ENCODE measurements at places on chromosomes 12 and 14.
A peak's percentile ranks its signal among the peaks of the same experiment; 100 is the strongest.

DNA sequence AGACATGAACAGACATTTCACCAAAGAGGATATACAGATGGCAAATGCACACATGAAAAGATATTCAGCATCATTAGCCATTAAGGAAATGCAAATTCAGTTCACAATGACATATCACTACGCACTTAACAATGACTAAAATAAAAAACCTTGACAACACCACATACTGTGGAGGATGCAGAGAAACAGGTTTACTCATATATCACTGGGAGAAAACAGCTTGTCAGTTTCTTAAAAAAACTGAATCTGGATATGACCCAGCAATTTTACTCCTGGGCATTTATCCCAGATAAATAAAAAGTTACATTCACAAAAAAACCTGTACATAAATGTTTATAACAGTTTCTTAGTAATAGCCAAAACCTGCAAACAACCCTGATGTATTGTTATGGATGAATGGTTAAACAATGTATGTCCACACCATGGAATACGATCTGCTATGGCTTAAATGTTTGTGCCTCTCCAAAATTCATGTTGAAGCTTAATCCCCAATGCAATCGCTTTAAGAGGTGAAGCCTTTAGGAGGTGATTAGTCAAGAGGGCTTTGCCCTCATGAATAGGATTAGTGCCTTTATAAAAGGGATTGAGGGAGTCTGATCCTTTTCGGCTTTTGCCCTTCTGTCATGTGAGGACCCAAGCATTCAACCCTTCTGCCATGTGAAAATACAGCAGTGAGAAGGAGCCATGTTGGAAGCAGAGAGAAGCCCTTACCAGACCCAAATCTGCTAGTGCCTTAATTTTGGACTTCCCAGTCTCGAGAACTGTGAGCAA is 36.0 kb upstream of the PPP4R3A start:
- peak; percentile 75 for DNase-seq

- no peak for DNase-seq
These were observed 4.6 kb upstream of the ALX1 start for GRCh38 chr12:85275374-85275773.

- DNase-seq: no peak
These were observed 143.6 kb downstream of the EMP1 start for GRCh38 chr12:13340149-13340548.

DNA sequence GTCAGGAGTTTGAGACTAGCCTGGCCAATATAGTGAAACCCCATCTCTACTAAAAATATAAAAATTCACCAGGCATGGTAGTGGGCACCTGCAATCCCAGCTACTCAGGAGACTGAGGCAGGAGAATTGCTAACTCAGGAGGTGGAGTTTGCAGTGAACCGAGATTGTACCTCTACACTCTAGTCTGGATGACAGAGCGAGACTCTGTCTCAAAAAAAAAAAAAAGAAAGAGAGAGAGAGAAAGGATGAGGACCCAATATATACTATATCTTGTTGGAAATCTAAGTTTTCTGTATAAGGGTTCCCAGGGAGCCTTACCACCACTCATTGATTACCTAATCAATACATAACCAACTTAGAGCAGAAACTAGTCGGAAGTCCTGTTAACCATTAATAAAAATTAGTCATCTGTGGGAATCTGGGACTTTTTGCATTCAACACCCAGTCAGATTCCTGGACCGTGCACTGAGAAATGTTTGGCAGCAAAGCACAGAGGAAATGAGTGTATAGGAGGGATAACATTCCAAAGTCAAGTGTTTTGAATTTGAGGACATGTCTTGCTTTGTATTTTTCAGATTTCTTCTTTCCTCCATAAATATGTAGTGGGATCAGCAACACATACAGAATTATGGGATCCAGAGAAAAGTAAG is 44.8 kb upstream of the NR2C1 start:
- DNase-seq: no peak

GRCh38 chr14:31692376-31692781 is 131.2 kb downstream of the NUBPL start:
- peak; percentile 54 for DNase-seq

GRCh38 chr12:44342371-44342770 is 506.5 kb downstream of the TMEM117 start:
- DNase-seq: no peak

DNA sequence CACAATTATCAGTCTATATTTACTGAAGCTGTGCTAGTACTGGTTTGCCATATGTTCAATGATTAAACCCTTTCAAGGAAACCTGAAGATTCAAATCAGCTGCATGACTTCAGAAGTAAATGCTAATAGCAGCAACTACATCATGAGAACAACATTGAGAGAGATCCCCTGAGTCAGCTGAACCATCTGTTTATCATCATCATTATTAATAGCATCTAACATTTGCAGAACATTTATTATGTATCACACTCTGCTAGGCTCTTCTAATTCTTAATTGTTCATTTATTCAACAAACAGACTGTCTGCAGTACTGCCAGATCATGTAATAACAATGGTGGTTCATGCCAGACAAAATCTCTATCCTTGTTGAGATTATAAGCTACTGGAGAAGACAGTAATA is 157.4 kb downstream of the KLHL28 start:
- no peak for DNase-seq

DNA sequence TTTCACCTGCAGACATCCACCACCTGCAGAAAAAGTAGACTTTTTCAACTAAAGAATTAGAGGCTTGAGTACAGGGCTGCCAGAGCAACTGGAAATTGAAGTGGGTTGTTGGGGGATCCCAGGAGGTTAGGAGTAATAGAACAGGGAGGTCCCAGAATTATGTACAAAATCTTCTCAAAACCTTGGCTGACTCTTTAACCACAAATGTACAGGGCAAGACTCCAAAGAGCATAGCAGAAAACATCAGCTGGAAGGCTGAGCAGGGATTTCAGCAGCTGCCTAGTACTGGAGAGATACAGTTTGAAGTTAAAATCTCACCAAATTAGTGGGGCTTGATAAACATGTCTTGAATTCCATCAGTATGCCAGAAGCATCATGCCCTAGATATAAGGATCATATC is 191.6 kb downstream of the CRADD start:
- no peak for DNase-seq

DNA sequence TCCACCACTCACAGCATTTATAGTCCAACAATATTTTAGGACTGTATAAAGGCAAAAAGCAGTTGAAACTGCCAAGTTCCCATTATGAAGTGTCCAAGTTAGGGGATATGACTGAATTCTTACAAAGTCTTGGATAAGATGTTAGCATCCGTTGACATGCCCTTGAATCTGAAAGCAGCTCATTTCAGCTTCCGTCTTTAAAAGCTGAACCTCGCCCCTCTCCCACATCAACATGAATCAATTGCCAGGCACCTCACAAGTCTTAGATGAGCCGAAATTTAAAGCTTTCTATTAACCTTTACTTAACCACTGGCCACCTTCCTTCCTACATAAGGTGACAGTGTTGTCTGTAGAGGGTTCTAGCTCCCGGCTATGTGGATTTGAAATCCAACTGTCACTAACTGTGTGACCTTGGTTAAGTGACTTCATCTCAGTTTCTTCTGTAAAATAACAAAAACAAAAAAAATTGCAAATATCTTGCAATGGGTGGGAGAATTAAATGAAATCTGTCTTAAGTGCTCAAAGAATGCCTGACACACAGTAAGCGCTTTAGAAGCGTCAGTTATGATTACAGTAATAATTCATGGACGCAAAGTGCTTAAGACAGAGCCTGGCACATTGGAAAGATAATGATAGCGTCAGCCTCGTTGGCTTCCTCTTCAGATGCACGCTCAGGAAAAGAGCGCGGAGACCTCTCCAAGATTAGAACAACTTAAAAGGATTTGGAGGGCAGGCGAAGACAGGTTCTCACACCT is 1.2 kb downstream of the PPP1CC start:
- DNase-seq: peak; percentile 14

GRCh38 chr12:24025153-24025798 is 75.8 kb upstream of the SOX5 start:
- no peak for DNase-seq

DNA sequence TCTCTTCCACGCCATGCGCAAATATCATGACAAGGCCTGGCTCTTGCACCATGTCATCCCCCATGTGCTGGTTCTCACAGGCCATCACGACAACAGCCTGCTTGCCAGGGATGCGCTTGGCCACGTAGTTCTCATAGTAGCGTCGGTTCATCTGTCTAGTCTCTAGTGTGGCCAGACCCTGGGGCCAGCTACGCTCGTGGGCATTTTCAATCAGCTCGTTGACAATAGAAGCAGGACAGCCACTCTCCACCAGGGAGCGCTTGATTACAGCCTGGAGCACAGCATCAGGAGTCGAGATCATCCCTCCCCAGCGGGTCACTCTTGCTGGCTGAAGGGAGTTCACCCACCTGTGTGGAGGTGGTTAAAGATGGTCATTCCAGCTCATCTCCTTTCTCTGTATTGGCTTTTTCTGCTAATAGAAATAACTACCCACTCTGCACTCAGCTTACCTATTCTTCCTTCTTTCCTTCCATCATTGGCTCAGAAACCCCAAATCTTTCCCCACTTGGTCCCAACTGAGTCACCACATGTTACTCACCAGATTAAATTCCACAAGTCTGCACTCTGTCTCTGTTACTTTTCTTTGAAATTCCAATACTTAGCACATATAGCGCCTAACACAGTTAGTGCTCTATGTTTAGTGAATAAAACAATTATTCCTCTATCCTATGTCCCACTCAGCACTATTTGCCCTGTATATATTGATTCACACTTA is 15.1 kb downstream of the RNF41 start:
- no peak for DNase-seq

GRCh38 chr12:123397400-123397799 is 13.5 kb downstream of the KMT5A start:
- DNase-seq: no peak

DNA sequence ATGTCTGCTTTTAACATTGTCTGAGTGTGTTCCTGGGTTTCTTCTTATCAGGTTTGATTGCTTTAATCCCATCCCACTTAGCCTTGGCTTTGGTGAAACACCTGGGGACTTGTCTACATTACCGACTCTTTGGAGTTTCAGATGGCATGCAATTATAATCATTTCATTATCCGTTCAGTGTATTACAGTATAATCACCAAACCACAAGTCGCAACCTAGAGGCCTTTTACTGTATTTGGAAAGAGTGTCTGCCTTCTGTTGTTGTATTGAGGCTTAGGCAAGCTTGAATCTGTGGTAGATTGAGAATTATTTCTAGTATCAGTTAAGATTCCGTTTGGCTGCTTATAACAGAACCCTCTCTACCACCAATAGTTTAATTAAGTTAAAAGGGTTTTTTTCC is 103.9 kb downstream of the TGFB3 start:
- no peak for DNase-seq

DNA sequence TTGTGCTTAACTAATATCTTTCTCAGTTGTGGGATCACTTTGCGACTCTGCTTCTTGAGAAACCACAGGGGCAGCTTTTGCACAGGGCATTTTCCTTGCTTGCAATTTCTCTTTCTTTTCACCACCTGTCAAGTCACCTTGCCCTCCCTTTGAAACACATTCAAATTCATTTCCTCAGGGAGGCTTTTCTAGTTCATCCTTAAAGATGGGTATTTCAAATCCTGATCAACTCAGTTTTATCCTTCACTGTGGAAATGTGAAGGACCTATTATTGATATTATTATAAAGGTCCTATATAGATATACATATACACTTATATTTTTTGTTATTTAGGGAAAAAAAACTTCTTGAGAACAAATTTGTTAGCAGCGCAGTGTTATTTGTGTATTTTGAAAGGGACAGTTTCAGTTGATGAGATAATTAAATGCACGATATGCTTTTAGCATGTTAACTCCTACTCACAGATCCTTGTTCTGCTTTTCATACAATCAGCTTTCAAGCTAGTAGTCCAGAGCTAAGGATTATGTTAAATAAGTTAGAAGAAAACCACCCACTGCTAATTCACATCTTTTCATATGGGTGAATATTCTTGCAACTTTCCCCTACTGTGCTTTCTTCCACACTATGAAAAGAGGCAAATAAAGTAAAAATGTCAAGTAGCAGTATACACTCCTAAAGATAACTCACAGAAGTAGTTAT is 501.4 kb upstream of the RGS6 start:
- DNase-seq: no peak

- DNase-seq: no peak
These were observed 6.1 kb downstream of the FRMD6 start for GRCh38 chr14:51657762-51658161.

DNA sequence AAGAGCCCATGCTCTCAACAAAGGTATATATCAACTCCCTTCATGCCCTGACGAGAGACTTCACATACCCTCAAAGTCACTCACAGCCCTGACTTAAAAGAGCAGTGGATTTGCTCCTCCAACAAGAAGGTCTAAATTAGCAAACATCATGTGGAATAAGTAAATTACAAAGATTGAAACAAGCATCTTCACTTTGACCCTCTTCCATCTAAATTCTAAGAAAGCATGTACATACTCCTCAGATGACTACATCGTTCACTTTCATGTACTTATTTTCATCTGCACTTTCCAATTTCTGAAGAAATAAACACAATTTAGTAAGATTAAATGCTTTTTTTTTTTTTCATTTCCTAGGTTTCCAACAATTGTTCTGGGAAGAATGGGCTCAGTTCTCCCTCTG is 38.6 kb upstream of the KRR1 start:
- DNase-seq: no peak

- no peak for DNase-seq
These were observed 651 bp downstream of the TMEM117 start for GRCh38 chr12:43836475-43836989.

DNA sequence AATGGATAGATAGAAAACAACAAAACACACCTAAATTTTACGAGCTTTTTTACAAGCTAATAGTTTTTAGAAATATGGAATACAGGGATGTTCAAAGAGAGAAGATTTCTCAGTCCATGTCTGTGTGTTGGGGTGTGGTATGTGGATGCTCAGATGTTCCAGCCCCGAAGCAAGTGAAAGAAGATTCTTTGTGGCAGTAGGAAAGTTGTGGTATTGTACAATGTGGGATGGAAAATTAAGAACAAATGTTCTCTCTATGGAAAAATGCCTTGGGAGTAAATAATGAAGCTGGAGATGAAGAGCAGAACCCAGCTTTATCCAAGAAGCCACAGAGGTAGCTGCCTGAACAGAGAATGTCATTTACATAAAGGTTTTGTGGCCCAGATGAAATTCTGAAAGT is 150.3 kb upstream of the PRKD1 start:
- no peak for DNase-seq

GRCh38 chr12:112252184-112252583 is 126.8 kb downstream of the TRAFD1 start:
- no peak for DNase-seq

DNA sequence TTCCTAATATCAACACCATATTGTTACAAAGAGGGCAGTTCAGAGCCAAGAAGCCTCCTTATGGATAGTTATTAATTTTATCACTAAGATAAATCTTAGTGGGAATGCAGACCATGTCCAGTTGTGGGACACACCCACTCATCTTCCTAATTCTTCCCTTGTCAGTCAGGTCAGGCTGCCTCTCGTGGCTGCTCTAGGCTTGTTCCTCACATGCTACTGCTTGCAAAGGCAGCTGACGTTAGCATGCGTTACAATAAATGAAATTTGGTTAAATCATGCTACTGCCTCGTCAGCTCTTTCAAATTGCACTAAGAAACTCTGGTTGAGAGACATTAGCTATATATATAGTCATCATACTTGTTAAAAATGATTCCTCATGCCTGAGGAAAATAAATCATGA is 108.4 kb downstream of the CAND1 start:
- DNase-seq: no peak

- DNase-seq: no peak
These were observed 29.8 kb downstream of the GPATCH2L start for GRCh38 chr14:76181546-76181945.

GRCh38 chr14:64705381-64706118 is 1.3 kb downstream of the PLEKHG3 start:
- no peak for DNase-seq

Measured in NCI-H2171 (cell line).